Left ventricle myocardium superior (tissue), 1 donor: ENCODE measurements at places on chromosomes 11 and 22. TPM values are rescaled to one million over a fixed set of nuclear protein-coding genes. Genes with fewer than 3 reads are reported as not detected.

PKP3 gene
- 0.84 TPM for total RNA-seq

PRG3 gene
- total RNA-seq, result not detected

GRCh38 chr11:10587995-10588394 is 19.5 kb upstream of the LYVE1 start:
- DNase-seq, result no peak

- DNase-seq, result no peak
These were observed 70.6 kb upstream of the TTLL12 start for GRCh38 chr22:43257549-43257948.

DNA sequence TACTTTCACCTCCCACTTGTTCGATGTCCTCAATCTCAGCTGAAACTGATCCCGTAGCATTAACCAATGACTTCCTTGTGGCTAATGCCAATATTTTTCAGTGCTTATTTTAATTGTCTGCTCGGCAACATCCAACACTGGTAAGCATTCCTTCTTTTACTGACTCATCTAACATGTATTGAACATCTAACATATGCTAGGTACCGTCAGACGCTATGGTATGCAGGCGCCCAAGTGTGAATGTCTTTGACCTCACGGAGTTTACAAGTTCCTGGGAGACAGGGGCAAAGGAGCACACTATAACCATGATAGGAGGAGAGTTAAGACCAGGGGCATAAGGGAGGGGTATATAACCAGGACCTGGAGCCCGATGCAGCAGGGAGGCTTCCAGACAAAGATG is 1.7 kb downstream of the BRMS1 start:
- peak; percentile 6 for DNase-seq

DNA sequence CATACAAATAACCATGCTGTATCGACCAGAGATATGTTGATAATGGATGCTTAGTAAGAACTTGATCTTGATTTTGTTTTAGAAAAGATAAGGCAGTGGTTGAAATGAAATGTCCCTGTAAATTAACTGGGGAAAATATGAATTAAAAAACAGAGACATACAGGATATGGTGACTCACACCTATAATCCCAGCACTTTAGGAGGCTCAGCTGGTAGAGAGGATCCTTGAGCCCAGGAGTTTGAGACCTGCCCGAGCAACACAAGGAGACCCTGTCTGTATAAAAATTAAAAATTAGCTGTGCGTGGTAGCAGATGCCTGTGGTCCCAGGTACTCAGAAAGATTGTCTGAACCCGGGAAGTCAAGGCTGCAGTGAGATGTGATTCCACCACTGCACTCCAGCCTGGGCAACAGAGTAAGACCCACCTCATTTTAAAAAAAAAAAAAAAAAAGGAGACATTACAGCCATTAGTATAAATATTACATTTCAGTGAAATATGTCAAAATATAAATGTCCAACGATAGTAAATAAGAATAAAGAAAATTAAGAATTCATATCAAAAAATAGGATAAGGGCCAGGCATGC is 4.6 kb downstream of the PICALM start:
- no peak for DNase-seq

CD6 gene
- 0.20 TPM for total RNA-seq

P2RY2 gene
- 19.7 TPM for total RNA-seq

DNA sequence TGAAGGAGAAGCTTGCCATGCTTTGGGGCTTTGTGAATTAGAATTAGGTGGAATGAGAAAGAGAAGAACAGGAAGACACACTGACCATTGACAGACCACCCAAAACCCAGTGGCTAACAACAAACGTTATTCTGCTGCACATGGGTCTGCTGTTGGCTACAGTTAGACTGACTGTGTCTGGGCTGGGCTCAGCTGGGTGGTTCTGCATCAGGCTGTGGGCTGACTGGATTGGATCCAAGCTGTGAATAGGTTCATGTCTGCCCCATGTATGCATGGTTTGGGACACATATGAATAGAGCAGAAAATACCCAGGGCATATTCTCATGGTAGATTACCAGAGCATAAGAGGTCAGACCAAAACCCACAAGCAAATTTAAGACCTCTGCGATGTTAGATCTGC is 11.7 kb upstream of the LDLRAD3 start:
- no peak for DNase-seq

P4HA3 gene
- total RNA-seq, result 0.17 TPM

DNA sequence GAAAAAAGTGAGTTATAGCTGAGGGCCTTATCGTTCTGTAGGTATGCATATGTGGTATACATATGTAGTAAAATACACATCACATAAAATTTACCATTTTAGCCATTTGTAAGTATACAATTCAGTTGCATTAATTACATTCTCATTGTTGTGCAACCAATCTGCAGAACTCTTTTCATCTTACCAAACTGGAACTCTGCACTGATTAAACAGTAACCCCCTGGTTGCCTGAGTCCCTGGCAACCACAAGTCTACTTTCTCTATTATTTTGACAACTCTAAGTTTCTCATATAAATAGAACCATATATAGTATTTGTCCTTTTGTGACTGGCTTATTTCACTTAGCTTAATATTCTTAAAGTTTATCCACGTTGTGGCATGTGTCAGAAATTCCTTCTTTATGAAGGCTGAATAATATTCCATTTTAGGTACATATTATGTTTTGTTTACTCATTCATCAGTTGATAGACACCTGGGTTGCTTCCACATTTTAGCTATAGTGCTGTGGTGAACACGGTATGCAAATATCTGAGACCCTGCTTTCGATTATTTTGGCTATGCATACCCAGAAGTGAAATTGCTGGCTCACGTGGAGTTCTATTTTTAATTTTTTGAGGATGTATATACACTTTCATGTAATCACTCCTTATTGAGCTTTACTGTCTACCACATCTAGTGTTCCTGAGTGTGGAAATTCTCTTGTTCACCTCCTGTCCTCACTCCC is 1.6 kb upstream of the DDX10 start:
- no peak for DNase-seq

DNA sequence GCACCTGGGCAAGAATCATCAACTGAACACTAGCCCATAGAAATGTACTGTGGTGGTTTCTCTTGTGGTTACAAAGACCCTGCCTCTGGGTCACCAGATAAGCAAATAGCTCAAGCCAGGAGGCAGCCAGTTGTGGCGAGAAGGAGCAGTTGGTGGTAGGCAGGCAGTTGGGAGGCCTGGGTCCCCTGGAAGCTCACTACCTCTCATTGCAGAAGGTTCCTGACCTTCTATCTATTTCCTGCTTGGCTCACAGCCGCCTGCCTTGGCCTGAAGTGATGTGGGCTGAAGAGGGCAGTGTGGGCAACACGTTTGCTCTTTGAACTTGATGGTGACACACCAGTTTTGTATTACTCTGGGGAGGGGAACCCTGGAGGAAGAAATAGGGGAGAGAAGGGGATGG is 34.7 kb downstream of the NECTIN1 start:
- DNase-seq, result no peak

TMEM191B gene
- total RNA-seq, result 0.59 TPM

- no peak for DNase-seq
These were observed 4.8 kb upstream of the PLA2G6 start for GRCh38 chr22:38186429-38186828.

NELL1 gene
- not detected for total RNA-seq

DNA sequence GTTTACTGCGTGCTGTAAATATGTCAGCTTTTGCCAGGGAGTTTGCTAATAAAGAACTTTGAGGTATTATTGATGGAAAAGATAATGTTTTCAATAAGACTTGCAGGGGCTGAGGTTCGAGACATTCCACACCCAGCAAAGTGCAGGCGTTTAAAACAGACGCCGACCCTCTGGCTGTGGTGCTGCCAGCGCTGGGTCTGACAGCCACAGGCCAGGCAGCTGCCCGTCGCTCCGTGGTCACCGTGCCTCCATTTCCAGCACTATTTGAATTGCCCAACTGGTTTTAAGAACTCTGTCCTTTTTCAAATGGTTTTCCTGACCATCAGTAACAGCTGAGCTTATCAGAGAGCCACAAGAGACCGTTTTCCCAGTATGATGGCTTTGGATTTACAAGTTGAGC is 28.1 kb upstream of the ALX4 start:
- no peak for DNase-seq

GRCh38 chr22:26245001-26245400 is 75.7 kb downstream of the SEZ6L start:
- no peak for DNase-seq

GRCh38 chr11:117421476-117421875 is 93.8 kb downstream of the CEP164 start:
- no peak for DNase-seq

PANX2 gene
- total RNA-seq, result 0.40 TPM

GRCh38 chr11:30987819-30988218 is 381.7 kb downstream of the DCDC1 start:
- no peak for DNase-seq

GRCh38 chr11:131278472-131278871 is 91.9 kb upstream of the NTM start:
- DNase-seq, result no peak

- peak; percentile 70 for DNase-seq
These were observed 53.3 kb downstream of the CERK start for GRCh38 chr22:46684706-46685105.

RANBP1 gene
- total RNA-seq, result 36.6 TPM

GRCh38 chr11:65716774-65717405 is 3.7 kb downstream of the RNASEH2C start:
- DNase-seq, result no peak

DNA sequence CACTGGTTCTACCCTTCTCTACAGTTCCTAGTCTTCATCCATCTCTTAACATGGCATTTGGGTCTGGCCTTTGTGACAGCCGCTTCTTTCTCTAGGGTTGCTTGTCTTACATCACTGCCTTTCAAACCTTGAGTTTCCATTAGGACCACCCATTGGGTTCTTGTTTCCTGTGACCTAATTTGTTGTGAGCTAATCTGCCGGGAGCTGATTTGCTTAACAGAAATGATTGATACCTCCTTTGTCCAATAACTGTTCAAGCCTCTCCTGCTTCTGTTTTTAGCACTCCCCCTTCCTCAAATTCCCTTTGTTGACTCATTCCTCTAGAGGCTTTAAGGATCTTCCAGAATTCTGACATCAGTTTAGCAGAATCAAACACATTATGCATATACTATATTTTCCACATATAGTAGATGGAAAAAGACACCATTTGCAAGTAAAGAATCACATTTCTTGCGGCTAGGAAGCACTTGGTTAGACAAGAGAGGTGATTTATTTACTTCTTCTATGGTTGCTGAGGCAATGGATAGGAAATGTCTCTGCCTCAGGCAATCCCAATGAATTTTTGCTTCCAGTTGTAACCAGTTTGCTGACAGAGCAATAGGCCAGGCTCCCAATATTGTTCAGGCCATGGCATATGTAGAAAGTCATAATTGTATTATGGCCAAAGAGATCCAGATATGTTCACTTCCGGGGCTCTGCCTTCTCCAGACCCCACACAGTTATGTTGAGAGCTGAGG is 130.7 kb downstream of the SNX19 start:
- no peak for DNase-seq

GRCh38 chr22:23282089-23282501 is 101.8 kb downstream of the BCR start:
- DNase-seq, result peak; percentile 70

MRGPRX4 gene
- not detected for total RNA-seq

SAA1 gene
- total RNA-seq, result 7.1 TPM

DNA sequence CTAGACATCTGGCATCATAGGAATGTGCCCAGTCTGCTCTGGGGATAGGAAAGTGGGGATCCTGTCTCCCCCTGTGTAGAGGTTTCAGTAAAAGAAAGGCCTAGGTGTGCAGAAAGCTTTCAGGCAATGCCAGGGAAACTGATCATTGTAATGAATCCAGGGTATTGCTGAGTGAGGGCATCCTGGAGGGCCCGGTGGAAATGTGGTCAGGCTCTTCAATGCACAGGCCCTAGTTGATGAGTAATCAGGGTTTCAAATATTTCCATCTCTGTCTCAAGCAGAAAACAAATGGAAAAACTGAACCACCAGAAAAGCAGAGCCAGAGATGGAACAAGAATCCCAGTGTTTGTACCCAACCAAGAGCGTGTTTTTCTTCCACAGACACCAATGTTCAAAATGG is 2.0 kb downstream of the CD3E start:
- DNase-seq, result no peak

- no peak for DNase-seq
These were observed 24.0 kb upstream of the ELF5 start for GRCh38 chr11:34537636-34538035.

- DNase-seq, result peak; percentile 54
These were observed 938 bp downstream of the FXYD6 start for GRCh38 chr11:117875382-117876058.

- DNase-seq, result no peak
These were observed 187.8 kb downstream of the DDX10 start for GRCh38 chr11:108852701-108853100.
